ENCODE measurements at places on chromosomes 2 and 18.
A peak's percentile ranks its signal among the peaks of the same experiment; 100 is the strongest.

DNA sequence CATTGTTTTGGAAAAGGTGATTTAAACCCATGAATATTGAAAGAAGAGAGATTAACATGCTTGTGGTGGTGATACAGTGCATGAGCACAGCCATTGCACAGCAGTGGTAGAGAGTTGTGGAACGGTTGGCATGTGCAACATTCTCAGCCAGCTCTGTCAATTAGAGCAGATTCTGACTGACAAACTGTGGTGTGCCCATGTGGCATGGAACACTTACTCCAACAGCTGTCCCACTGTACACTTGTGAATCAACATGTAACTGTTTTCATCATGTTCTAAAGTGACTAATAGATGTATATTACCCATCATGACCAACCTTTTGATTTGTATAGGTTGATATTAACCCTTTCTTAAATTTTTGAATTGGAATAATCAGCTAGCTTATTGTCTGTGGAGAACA lies 55.6 kb downstream of the PKP4 start:
- DNase-seq: no peak

- DNase-seq: no peak
Observed at GRCh38 chr18:2909431-2910140, 62.8 kb downstream of the EMILIN2 start.

DNA sequence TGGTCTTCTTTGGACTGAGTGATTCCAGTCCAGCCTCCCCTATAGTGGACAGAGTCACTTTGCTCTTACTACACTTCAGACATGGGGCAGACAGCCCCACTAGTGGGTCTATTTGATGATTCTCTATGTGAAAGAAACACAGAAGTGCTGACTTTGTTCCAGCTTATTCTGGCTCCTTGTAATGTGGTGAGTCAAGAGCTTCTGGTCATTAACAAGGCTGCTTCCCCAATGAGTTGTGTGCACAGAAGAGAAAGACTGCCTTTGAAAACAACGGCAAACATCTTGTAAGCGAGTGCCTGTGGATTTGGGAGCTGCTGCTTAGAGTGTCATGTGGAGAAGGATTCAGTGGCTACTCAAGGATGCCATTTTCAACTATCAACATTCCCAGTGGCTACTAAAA lies 39.1 kb downstream of the RMC1 start:
- no peak for DNase-seq

GRCh38 chr18:31634331-31634713 lies 42.6 kb downstream of the TTR start:
- DNase-seq: no peak

DNA sequence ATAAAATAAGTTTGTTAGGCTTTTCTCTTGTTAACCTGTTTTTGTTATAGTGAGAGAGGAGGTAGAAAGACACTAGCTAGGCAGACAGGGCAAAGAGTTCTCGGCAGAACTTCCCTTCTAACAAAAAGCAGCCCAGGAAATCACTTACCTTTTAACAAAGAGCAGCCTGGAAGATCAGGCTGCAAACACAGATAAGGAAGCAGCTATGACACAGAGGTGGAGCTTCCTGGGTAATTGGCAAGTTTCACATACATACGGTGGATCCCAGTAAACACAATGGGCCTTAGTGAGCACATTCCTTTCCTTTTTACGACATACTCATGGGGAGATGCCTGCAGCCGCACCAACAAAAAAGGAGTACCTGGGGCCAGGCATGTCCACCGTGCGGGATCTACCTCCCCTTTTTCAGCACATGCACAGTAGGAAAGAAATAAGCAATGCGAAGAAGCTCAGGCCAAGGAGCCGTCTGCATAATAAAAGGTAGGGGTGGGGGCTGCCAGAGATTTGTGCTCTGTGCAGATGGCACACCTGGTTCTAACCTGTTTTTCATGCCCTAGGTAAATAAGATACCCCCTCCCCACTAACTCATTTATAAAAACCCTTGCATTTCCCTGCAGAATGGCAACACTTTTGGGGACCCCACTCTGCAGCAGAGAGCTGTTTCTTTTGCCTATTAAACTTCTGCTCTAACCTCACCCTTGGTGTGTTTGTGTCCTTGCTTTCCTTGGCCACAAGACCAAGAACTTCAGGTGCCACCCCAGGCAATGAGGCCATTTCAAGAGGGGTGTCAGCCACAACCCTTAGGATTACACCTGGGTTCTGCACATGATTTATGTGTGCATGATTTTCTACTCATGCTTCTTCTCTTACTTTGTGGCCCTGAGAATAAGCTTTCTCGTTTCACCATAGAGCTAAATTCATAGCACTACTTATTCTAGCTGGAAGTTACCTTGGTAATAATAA lies 26.5 kb downstream of the MDH1 start:
- no peak for DNase-seq

DNA sequence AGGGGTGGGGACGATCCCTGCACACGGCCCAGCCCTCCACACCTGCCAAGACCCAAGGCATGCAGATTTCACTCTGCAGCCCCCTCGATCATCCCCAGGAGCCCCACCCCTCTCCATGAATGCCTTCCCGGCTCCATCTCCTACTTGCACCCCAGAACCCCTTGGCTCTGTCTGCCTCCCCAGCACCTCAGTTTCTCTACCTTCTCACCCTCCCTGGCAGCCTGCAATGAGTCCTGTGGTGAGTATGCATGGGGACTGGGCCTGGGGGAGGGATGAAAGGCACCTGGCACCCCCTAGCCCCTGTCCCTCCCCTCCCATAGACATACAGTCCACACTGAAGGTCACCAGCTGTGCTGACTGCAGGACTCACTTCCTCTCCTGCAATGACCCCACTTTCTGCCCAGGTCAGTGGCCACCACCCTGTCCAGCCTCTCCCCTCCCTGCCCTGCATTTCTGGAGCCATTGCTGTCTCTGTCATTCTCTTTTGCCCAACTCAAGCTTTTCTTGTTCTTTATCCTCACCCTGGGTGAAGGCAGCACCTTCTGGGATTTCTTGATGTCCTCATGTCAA lies 1.0 kb downstream of the TEX51 start:
- no peak for DNase-seq

DNA sequence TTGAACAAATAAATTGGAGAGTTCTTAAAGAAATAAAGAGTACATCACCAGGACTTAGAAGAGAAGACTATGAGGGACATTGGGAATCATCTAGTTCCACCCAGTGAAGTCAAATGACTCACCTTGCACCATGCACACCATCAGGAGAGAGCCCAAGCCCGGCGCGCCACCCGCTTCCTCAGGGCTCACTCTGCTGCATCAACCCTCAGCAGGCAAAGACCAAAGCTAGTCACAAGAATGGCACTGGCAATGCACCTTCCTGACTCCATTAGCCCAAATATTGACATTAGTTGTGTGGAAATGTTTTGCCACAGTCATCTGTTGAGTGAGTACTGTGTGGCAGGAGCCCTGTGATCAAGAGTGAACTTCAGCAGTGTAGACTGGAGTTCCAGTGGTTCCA lies 7.1 kb upstream of the LYPD6B start:
- DNase-seq: no peak

- DNase-seq: no peak
Observed at GRCh38 chr18:51150113-51150700, 47.3 kb downstream of the MEX3C start.

DNA sequence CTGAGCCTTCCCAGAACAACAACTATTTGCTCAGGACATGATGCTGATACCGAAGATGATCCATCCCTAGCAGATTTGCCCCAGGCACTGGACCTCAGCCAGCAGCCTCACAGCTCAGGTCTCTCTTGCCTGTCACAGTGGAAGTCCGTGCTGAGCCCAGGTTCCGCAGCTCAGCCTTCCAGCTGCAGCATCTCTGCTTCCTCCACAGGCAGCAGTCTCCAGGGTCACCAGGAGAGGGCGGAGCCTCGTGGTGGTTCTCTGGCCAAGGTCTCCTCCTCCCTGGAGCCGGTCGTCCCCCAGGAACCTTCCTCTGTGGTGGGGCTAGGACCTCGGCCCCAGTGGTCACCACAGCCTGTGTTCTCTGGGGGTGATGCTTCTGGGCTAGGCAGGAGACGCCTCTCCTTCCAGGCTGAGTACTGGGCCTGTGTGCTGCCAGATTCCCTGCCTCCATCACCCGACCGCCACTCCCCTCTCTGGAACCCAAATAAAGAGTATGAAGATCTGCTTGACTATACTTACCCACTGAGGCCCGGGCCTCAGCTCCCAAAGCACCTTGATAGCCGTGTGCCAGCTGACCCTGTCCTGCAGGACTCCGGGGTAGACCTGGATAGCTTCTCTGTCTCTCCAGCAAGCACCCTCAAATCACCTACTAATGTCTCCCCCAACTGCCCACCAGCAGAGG lies 15.4 kb downstream of the CEP68 start:
- no peak for DNase-seq

DNA sequence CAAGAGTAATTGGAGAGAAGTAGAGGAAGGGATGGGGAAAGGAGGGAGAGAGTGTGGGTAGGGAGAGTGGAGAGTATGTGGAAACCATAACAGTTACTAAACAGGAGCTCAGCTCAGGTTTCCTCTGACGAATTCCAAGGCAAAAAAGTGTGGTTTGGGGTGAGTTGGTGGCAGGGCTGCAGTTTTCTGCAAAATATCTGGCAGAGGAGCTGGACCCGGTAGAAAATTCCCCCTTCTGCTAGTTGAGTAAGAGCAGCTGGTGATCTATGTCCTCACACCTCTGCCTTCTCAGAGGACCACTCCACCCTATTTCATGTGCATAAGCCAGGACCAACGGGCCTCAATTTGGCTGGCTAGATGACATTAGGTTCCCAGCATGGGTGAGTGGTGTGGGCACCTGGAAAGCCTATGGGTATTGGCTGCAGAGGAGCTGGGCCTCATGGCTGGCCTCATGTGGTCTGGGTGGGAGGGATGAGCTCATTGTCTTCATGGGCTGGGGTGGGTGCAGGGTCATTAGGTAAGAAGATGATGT lies 13.2 kb downstream of the NRP2 start:
- DNase-seq: no peak

GRCh38 chr2:148540022-148540421 lies 104.5 kb upstream of the EPC2 start:
- DNase-seq: no peak

DNA sequence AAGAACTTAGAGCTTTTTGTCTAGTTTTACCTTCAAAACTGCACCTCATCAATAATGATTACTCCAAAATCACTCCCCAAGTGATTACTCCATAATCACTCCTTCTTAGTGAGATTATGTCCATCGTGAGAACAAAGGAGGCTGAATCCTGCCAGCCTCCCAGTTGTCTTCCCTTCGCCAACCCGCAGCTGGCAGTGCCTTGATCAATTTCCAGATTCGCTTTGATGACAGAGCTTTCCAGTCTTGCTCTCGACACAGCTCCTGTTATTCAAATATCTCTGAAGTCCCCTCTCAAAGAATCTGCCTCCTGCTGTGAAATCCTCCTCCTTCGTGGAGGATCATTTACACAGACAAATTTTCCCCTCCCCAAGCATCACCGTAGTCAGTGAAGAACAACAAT lies 237.7 kb downstream of the EIPR1 start:
- DNase-seq: no peak

- DNase-seq: no peak
Observed at GRCh38 chr2:133673305-133673905, 105.1 kb upstream of the NCKAP5 start.

DNA sequence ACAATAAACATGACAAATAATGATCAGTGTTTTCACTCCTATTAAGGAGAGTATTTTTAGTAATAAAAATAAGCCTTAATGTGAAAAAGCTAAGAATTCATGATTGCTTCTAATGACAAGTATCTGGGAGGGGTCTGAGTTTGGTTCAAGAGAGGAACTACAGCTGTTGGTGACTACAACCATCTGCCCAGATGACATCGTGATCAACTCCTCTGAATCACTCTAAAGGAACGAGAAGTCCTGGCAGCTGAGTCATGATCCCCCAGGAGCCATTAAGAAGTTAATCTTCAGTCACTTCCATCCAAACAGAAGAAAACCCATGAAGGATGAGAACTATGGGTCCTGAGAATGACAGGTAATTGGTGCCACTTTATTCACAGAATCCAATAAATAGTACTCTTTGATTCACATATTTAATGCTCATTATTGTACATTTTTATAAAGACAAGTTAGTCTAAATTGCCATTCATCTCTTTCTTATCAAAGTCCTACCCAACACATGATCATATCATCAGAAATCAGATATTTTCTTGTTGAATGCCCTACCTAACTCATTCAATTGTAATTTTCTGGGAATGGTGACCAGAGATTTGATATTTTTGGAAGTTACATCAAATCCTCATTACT lies 6.8 kb downstream of the TFPI start:
- DNase-seq: peak; percentile 93

- DNase-seq: no peak
Observed at GRCh38 chr2:15177103-15177502, 384.0 kb downstream of the NBAS start.

DNA sequence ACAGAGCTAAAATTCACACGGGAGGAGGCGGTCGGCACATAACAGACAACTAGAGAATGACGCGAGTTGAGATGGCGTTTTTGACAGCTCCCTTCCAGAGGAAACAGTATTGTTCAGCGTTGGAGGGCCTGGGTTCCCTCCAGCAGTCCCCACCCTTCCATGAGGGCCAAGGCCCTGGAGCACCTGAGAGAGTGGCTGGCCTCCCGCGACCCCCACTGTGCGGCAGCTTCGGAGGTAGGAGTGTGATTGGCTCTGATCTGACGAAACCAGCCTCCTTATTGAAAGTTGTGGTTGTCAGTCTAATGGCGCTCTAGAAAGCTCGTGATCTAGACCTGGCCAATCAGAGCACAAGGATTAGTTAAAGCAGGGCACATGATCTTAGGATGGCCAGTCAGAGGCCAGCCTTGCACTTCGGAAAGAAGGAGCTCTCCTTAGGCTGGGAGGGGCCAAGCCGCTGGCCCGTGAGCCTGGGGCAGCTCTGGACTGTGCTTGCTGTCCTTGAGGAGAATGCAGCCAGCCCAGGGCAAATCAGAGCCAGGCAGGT lies 104.5 kb upstream of the CELF4 start:
- DNase-seq: no peak

- DNase-seq: no peak
Observed at GRCh38 chr2:60488291-60488690, 65.2 kb downstream of the BCL11A start.

DNA sequence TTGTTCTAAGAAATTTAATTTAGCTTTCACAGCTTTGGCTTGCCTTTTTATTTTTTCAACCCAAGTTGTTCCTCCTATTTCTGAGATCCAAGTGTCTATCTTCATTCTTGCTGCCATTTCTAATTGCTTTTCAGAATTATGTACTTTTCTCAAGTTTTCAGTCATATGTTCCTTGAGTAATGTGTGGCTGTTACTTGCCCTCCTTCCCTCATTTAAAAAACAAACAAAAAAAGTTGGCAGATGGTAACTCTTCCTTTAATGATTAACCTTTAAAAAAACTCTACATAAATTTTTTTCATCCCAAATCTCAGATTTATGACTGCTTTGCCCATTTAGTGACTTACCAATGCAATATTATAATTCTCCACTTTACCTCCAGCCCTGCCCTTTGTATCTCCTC lies 131.3 kb downstream of the GALNT3 start:
- no peak for DNase-seq
